Stimulated activated CD4-positive, alpha-beta T cell treated with anti-CD3 and anti-CD28 coated beads, Interleukin-2, amount 100 ng/mL, for 24 hours (primary cell): ENCODE measurements at places on chromosomes 5 and 9.

- no peak for DNase-seq
Observed at GRCh38 chr9:135341612-135342169, 137.9 kb upstream of the PPP1R26 start.

DNA sequence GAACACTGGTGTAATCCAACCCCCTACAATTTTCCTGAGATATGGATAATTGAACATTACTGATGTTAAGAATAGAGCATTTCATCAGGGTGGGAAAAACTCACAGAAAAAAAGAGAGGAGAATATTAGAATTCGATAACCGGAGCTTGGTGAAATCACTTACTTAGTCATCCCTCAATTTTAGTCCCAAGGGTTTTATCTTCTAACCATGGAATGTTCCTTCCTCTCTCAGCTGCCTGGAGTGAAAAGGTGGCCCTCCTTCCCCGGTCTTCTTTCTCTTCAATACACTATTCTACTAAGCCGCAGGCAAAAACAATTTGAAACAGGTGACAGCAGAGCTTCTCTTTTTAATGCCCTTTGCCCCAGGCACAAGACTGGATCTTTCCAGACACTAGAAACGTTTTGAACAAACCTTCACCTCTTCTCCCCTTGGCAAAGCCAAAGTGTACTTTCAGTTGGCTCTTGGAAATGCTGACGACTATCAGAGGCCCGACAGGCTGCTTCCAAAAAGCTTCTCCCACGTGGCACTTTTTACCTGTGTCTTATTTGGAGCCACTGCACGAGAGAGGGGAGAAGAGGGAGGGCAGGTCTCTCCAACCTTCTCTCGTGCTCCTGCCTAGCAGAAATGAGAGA lies 543.9 kb downstream of the TLE1 start:
- DNase-seq, result no peak

- DNase-seq, result no peak
Observed at GRCh38 chr5:134006115-134006514, 1.3 kb upstream of the VDAC1 start.

GRCh38 chr9:101528015-101528414 lies 5.6 kb upstream of the RNF20 start:
- no peak for DNase-seq

- no peak for DNase-seq
Observed at GRCh38 chr9:134844821-134845220, 35.8 kb upstream of the FCN2 start.

GRCh38 chr5:147051193-147051592 lies 172.6 kb upstream of the PPP2R2B start:
- no peak for DNase-seq

- DNase-seq, result peak; percentile 67
Observed at GRCh38 chr5:141326088-141326854, 4.0 kb upstream of the PCDHGA1 start.

- DNase-seq, result no peak
Observed at GRCh38 chr5:151672516-151672915, 14.2 kb downstream of the SPARC start.

GRCh38 chr9:114238472-114238871 lies 83.1 kb downstream of the COL27A1 start:
- no peak for DNase-seq

DNA sequence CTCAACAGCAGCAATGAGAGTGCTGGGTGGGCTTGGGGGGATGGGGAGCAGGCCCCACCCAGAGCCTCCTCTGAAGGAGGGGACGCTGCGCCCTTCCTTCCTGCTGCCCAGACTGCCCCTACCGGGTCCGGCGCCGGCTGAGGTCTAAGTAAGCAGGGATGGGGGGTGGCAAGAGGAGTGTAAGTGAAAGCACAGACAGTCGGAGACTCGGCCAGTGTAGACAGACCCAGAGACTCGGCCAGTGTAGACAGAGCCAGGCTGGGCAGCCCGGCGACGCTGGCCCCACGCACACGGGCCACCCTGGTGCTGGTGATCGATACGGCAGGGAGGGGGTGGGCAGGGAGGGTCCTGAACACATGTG lies 7.4 kb upstream of the ENTPD8 start:
- no peak for DNase-seq
